ENCODE measurements at places on chromosomes 2 and 18.

- DNase-seq: no peak
Observed at GRCh38 chr2:28407131-28407975, 14.7 kb downstream of the FOSL2 start.

GRCh38 chr18:76489081-76489480, 6.0 kb downstream of the ZNF516 start:
- DNase-seq: no peak

GRCh38 chr2:69201259-69201658, 185.8 kb downstream of the GFPT1 start:
- no peak for DNase-seq

DNA sequence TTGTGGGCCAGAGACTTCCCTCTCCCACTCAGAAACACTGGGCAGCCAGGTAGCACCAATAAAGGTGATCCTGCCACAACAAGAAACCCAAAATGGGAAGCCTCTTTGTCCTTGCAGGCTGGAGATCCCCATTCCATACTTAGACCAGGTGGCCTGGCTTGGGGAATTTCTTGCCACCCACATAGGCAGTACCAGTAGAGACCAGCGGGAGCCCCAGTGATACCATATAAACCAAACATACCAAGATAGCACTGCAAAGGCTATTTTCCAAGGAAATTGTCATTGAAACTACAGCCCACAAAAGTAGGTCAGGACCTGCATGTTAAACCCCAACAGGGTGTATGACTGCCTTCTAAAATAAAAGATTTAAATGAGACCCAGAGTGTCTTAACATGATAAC, 171.6 kb downstream of the DIS3L2 start:
- no peak for DNase-seq

DNA sequence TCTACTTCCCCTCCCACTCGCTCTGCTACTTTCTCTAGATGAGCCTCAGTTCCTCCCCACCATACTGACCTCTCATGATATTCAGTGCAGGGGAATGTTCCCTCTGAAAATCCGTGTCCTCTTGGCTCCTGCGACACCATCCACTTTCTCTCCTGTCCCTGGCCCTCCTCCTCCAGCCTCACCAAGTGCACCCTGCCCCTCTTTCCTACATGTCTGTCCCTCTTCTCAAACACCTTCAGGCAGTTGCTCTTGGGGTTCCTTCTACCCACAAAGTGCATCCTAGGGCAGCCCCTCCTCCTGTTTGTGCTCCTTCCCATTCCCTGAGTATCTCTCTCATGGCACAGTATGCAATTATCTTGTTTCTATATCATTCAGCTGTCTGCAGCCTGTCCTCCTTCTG, 246.4 kb upstream of the RAB6C start:
- no peak for DNase-seq

DNA sequence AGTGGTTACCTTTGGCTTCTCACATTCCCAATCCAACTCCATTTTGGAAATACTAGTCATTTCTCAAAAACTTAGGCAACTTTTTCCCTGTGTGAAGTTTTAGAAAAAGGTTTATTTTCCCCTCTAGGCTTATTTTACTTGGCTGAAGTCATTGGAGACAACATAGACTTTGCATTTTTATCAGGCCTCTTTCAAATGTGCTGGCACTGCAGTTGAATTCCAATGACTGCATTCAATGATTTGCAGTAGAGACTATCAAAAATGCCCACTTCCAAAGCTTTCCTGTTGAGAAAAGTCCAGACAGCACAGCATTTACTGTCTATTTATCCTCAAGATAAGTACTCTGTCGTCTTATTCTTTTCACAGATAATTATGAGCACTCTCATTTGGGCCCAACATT, 70.1 kb downstream of the ONECUT2 start:
- no peak for DNase-seq

GRCh38 chr2:136054856-136055255, 63.1 kb downstream of the CXCR4 start:
- DNase-seq: no peak

- DNase-seq: no peak
Observed at GRCh38 chr2:38301969-38302702, 74.9 kb downstream of the ATL2 start.

DNA sequence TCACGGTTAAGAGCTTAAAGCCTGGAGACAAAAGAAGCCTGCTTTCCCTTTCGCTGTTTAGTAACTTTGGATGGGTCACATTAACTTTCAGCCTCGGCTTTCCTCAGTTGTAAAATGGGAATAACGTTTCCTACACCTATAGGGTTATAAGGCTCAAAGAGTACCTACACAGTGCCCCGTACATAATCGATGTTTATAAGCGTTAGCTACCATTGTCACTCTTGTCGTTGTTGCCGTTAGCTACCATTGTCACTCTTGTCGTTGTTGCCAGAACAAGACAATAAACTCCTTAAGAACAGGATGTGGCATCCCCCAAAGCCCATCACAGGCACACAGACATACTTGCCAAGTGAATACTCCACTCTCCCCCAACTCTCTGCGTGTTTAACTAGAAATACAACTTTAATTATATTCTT, 901 bp upstream of the MFSD6 start:
- no peak for DNase-seq
